Stromal cell of bone marrow (primary cell): ENCODE measurements at places on chromosomes 13 and 19.

DNA sequence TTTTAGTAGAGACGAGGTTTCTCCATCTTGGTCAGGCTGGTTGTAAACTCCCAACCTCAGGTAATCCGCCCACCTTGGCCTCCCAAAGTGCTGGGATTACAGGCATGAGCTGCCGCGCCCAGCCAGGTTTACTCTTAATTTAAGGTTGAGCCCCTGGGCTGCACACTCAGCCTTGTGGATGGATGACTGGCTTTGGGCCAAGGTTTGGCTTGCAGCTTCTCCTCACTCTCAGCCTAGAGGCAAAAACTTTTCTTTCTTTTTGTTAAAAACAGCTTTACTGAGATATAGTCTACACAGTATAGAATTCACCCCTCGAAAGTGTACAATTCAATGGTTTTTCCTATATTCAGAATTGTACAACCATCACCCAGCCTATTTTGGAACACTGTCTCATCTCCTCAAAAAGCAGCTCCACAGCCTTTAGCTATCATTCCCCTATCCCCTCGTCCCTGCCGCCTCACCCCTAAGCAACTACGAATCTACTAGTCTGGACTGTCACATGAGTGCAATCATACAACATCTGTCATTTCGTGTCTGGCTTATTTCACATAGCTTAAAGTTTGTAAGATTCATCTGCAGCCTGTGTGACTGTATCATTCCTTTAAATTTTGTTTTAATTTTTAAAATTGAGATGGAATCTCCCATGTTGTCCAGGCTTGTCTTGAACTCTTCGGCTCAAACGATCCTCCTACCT lies 14.5 kb upstream of the TSPAN16 start:
- no peak for DNase-seq

DNA sequence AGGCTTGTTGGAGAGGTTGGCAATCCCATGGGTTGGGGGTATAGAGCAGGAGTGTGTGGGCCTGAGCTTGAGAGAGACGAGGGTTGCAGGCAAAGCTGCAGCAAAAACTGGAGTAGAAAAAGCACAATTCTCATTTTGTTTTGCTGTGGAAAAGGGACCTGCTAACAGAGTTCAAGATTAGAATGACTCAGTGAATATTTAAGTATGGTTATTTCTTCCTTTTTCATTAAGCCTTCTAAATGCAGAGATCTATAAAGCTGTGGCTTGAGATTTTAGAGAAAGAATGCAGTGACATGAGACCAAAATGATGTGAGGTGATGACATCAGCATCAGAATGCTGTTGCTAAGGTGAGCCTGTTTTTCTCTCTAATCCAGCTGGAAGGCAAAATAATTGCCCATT lies 10.8 kb upstream of the MBNL2 start:
- DNase-seq: no peak

GRCh38 chr19:1082928-1083816 lies 12.0 kb downstream of the POLR2E start:
- DNase-seq: no peak

DNA sequence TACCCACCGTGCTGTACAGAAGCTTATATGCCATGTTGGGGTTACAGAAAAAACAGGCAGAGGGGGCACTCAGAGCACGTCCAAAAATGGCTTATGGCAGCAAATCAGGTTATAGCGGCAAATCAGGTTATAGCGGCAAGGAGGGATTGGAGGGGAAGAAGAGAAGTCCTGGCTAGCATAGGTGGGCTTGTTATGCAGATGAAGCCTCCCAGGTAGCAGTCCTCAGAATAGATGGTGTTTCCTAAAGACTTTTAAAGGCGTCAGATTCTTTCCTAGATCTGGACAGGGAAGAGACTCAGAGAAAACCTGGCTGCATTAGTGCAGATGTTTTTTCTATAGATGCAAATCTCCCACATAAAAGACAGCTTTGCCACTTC lies 19.8 kb upstream of the PLEKHF1 start:
- DNase-seq: no peak

GRCh38 chr19:38224014-38224862 lies at the start of gene DPF1:
DPF1 (minus strand) TSS chr19:38224222; CDS start chr19:38224142, 80 bp downstream.
- DNase-seq: no peak

GRCh38 chr13:60583196-60583888 lies 186.3 kb downstream of the TDRD3 start:
- peak; percentile 90 for DNase-seq

- peak; percentile 19 for DNase-seq
These were observed 89.4 kb downstream of the DPF1 start for GRCh38 chr19:38134540-38135149.
